ENCODE measurements at places on chromosomes 5 and 9. TPM values are rescaled to one million over a fixed set of nuclear protein-coding genes. Genes with fewer than 3 reads are reported as not detected.

GRIA1 gene
- 184 TPM for total RNA-seq

PCDHA2 gene
- 8.4 TPM for total RNA-seq

CLTA gene
- 92.9 TPM for total RNA-seq

TMEM174 gene
- total RNA-seq = not detected

SLC25A48 gene
- total RNA-seq = 1.2 TPM

GNA14 gene
- total RNA-seq = 0.98 TPM

All from temporal lobe (tissue), 4 donors.